ENCODE measurements at places on chromosomes 3 and 15. TPM values are rescaled to one million over a fixed set of nuclear protein-coding genes. Genes with fewer than 3 reads are reported as not detected.

DNA sequence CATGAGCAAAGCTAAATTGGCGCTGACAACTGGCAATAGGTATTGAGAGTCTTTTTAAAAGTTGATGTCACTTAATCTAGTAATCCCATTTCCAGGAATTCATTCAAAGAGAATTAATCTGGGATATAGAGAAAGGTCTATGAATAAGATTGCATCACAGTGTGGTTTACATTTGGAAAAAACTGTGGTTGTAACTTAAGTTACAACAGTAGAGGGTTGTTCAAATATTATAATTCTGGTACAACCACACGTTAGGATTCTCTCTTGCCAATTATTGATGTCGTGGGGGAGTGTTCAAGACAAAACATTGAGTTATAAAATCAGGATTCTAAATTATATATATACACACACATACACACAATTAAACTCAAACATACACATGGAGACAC lies 79.8 kb downstream of the LIPC start:
- no peak for DNase-seq

DNA sequence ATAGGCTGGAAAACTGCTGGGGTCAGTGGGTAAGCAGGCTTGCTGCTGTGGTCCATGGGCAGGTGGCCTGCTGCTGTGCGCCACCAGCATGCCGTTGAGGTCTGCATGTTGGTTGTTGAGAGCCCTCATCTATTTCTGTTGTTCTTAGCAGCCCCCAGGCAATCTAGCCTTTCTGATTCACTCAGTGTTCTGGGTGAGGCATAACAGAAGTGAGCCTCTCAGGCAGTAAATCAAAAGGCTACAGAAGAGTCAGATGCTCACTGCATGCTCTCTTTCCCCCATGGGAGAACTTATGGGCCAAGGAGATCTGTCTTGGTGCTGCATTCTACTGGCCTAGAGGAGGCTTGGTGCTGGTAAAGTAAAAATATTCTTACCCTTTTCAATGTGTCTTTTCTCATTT lies 67.8 kb upstream of the ATP10A start:
- no peak for DNase-seq

GRCh38 chr3:103965764-103966163 lies 1400.9 kb upstream of the ALCAM start:
- no peak for DNase-seq

DNA sequence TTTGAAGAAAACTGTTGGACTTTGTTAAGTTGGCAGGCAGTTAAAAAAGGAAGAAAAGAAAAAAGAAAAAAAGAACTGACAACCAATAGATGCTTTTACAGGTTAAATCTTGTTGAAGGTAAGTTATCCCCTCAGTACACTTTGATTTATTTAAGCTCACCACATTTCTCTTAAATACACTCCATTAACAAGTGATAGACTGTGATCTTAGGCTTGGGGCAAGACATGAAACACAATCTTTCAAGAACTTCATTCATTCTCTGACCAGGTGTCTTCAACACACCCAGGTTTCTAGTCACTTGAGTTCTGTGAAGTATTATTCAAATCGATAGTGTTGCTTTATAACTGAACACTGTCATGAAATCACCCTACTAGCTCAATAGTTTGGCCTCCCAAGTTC lies 751.9 kb downstream of the ROBO1 start:
- DNase-seq, result no peak

- no peak for DNase-seq
These were observed 61.8 kb downstream of the SLC7A14 start for GRCh38 chr3:170524073-170524472.

- peak; percentile 24 for DNase-seq
These were observed 347.0 kb upstream of the LMCD1 start for GRCh38 chr3:8154617-8155016.

DNA sequence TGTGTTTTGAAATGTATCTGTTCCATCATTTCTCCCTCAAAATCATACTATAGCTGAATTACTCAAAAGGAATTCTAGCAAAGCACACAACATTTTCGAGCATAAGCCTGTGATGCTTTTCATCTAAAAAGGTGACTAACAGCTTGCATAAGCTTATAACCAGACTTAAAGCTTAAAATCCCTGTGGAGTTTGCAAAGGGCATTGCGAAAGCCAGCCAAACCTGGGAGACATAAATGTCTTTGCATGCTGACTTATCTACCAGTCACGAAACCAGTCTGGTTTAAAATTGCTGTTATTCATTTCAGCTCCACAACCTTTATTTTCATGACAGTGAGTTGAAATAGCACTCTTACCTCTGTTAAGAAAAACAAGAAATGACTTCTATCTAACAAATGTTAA lies 35.6 kb upstream of the LIPC start:
- DNase-seq, result no peak

DNA sequence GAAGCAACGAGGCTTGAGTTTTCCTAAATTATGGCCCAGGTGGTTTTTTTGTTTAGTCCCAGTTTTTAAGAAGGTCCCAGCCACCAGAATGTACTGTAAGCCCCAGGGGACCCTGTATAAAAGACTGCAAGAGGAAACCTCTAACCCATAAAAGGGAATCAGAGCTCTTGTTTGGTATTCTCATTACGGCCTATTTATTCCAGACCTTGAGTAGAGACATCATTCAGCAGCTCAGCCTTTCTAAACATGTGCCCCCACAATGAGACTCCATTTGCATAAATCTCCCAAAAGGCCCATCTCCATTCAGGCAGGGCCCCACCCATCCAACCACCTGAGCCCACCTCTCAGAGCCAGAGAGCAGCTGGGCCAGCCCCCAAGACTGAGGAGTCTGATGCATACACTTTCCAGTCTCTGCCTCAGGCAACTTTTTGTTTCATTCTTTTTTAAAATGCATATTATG lies 25.7 kb downstream of the ZDHHC3 start:
- no peak for DNase-seq

RHCG gene
- total RNA-seq, result 1.5 TPM

TRIM42 gene
- total RNA-seq, result not detected
